Urinary bladder (tissue), 4 donors: ENCODE measurements at places on chromosomes 5 and 9.

DNA sequence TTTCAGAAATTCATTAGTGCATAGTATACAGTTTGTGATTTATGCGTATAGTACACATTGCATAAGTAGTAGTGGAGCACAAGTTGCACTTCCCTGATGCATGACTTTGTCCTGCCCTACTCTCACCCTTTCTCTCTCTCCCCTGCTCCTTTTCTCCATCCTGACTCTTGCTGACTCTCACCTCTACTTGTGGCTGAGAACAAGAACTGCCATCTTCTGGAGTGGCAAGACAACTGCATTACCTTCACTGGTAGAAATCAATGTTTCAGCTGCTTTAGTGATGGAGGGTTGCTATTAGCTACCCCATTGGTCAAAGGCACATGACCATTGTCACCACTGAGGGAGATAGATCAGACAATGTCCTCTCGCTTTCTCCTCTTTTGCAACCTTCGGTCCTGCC lies 26.9 kb downstream of the SPEF2 start:
- DNase-seq, result no peak

- DNase-seq, result no peak
Observed at GRCh38 chr5:9112520-9113291, 433.2 kb downstream of the SEMA5A start.

DNA sequence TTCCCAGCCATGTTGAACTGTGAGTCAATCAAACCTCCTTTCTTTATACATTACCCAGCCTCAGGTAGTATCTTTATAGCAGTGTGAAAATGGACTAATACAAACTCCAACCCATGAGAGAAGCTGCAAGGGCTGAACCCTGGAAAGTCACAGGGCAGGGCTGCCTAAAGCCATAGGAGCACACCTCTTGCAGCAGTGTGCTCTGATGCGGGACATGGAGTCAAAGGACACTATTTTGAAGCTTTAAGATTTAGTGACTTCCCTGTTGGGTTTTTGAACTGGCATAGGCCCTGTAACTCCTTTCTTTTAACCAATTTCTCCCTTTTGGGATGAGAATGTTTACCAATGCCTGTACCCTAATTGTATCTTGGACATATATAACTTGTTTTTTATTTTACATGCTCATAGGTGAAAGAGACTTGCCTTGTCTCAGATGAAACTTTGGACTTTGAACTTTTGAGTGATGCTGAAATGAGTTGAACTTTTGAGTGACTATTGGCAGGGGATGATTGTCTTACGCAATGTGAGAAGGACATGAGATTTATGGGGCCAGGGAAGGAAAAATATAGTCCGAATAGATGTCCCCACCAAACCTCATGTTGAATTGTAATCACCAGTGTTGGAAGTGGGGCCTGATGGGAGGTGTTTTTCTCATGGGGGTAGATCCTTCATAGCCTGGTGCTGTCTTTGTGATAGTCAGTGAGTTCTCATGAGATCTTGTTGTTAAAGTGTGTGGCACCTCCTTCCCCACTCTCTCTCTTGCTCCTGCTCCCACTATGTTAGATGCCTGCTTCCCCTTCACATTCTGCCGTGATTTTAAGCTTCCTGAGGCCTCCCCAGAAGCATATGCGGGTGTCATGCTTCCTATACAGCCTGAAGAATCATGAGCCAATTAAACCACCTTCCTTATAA lies 159.5 kb upstream of the SPEF2 start:
- DNase-seq, result no peak

GRCh38 chr5:116371431-116371830 lies 203.2 kb downstream of the SEMA6A start:
- DNase-seq, result no peak

DNA sequence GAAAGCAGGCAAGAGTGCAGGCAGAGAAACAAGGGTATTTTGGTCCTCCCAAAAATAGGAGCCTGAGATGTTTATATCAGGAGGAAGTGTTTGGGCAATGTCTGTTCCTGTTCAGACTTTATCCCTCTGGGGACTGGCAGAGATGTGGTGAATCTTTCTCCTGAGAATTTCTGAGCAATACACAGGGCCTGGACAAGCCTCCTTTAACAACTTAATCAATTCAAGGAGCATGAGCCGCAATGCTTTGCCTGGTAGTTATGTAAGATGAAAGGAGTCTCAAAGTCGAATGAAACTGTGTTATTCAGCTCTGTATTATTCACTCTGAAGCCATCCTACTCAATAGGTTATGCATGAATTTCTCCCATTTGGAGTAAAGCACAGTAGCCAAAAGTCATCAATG lies 365.6 kb downstream of the MAN2A1 start:
- DNase-seq, result no peak

- no peak for DNase-seq
Observed at GRCh38 chr9:115548609-115549260, 430.8 kb upstream of the TNC start.
